EH (cell line): ENCODE measurements at places on chromosomes 5 and 9.
A peak's percentile ranks its signal among the peaks of the same experiment; 100 is the strongest.

DNA sequence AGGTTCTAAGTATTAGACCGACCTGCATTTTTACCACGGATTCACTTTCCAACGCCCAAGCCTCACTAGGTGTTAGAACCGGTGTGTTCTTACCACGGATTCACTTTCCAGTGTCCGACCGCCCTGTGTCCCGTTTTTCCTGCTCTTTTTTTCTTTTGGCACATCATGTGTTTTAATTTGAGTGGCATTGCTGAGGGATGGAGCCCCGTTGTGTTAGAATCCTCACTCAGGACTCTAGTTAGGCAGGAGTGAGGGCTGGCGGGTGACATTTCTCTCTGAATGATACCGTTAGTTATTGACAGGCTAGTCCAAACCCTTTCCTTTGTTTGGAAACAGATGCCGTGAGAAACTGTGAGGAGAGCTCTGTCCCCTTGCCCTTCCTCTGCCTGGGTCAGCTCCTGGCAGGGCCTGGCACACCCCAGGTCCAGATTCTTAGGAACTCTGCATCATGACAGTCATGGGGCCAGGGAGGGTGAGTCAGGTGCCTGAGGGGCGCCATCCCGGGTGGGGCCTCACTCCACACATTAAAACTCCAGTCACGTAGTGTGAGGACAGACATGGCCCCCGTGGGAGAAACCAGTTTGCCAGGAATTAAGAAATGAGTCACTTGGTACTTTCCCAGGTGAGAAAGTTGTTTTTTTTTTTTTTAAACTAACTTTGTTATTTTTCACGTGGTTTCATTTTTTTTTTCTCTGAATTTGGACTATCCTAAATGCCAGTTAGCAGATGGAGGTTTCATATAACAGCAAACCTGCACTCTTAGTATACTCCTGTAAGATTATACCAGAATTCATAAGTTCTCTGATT lies 15.8 kb downstream of the EXOC3 start:
- DNase-seq, result peak; percentile 54

- DNase-seq, result no peak
These were observed 29.9 kb upstream of the DMRTA1 start for GRCh38 chr9:22416692-22417060.

DNA sequence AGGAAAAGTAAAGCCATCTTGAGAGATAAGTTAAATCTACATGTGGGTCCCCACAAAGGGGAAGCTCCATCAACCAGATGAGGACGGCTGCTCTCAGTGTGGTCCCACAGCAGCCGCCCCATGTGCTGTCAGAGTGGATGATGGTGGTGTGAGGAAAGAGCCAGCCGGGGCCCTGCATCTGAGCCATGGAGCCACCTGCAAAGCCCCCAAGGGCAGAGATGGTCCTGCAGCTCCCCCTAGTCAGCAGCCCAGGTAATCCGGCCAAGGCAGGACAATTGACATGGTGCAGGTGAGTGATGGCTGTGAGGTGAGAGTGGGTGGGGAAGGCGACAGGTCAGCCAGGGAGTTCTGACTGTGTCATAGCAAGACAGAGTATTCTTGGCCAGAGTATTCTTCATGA lies 458.8 kb downstream of the ICE1 start:
- no peak for DNase-seq

DNA sequence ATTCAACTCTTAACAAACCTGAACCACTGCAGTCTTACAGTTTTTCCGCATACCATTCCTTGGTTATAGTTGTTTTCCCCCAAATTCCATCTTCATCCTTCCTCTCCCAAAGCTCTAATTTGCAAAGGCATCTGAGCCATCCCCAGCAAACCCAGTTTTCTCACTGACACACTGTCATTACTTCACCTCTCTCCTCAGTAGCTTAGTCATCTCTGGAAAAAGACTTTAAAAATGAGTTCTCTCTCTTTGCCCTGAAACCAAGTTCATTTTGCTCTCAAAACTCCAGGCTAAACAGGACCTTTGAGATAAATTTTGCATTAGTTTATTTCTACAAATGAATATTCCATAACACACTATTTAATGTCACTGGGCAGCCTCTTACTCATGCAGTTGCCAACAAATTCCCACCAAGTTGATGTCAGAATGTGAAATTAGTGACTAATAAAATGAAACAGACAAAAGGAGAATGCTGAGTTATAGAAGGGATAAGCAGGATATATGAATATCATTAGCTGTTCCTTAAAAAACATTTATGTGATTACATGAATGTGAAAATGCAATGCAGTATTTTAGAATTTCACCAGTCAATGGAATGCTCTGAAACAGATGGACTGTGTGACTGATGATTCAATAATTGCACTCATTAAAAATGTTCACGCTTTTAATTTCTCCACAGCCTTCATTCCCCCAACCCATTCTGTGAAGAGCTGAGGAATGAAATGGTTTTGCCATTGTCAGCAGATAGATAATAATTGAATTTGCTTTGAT lies 107.4 kb upstream of the DMAC1 start:
- DNase-seq, result no peak

DNA sequence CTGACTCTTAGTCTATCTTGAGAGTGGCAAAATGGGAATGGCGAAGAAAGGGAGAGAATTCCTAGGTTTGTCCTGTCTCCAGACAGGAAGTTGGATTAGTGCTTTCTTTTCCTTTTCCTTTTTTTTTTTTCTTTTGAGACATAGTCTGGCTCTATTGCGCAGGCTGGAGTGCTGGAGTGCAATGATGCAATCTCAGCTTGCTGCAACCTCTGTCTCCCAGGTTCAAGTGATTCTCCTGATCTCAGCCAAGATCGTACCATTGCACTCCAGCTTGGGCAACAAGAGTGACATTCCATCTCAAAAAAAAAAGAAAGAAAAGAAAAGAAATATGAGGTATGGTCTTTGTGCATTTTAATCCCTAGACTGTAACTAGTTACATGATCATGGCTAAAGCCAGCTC lies 12.6 kb upstream of the KIF27 start:
- DNase-seq, result peak; percentile 41

- no peak for DNase-seq
These were observed 292.1 kb upstream of the ELAVL2 start for GRCh38 chr9:24118190-24118589.

DNA sequence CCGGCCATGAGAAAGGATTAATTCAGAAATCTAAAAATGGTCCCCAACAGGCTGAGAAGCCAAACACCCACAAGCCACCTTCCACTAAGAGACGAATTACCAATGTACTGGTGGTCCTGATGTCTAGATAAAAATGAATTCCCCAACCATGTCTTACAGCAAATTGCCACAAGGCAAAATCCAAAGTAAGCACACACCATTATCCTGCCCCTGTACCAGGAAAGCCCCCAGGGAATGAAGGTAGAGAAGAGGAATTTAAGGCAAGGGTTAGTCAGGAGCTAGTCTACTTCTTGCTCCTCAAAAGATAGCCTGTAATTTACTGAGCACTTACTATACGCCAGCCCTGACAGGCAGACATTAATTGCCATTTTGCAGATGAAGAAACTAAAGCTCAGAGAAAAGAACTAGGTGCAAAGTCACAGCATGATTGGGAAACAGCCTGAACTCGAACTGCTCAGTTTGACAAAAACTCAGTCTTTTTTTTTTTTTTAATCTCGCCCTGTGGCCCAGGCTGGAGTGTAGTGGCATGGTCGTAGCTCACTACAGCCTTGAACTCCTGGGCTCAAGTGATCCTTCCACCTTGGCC lies 64.3 kb downstream of the RAPGEF1 start:
- DNase-seq, result no peak

- DNase-seq, result peak; percentile 98
These were observed 12.6 kb upstream of the TNIP1 start for GRCh38 chr5:151093476-151093889.

DNA sequence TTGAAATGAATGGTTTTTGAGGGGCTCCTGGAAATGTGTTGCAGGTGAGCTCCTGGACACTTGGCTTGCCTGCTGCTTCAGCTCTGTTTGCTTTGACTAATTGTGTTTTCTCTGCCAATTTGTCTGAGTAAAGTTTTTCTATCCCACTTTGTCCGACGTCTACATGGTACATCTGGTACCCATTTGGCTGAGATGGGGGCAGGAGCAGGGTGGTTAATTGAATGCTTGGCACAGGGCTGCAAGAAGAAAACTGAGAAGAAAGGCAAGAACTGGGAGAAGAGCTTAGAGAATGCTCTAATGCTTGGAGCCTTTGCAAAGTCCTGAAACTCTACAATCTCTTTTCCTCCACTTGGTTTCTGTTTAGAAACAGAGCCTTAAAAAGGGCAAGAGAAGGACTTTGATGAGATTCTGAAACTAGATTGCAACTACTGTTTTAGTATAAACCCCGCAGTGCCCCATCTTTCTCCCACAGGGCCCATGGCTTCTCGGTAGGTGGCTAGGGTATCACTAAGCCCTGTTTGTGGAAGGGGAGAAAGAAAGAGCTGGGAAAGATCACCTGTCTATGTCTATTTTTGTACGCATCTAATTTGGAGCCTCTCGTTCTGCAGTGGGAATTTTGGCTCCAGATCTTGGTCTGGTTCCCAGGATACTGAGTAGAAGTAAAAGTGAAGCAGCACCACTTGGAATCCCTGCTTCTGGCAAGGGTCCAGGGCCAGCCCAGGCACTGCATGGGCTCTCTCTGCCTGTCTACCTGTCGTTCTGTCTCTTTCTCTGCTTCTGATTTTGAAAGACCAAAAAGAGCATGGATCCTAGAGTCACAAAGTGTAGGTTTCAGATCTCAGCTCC lies 214.4 kb downstream of the SEMA6A start:
- DNase-seq, result peak; percentile 4

DNA sequence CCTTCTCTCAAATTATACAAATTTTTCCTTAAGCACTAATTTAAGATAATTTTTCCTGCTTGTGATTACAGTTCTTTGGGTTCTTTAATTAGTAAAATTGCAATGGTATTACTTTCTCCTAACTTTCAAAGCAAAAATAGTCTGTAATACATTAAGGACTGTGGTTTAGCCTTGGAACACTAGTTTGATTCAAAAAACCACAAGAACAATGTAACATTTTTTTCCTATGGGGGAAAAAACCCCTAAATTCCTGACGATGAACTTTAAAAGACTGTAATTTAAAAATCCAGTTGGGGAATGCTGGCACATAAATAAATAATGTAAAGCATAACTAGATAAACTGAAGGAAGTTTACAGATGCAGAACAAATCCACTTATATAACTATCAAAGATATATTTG lies 65.3 kb downstream of the CDC14B start:
- DNase-seq, result peak; percentile 69

DNA sequence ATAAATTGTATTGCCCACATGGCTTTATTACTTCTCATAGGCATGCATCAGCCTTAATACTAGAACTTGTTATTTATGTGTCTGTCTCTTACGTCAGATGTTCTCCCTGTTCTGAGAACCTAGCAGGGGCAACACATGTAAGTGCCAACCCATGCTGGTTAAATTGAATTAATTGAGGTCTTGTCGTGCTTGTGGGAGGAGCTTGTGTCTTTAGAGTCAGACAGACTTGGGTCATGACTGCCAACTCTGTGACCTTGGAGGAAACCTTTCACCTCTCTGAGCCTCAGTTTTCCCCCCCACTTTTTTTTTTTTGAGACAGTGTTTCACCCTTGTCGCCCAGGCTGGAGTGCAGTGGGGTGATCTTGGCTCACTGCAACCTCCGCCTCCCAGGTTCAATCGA lies 2.2 kb upstream of the MEGF9 start:
- DNase-seq, result no peak

DNA sequence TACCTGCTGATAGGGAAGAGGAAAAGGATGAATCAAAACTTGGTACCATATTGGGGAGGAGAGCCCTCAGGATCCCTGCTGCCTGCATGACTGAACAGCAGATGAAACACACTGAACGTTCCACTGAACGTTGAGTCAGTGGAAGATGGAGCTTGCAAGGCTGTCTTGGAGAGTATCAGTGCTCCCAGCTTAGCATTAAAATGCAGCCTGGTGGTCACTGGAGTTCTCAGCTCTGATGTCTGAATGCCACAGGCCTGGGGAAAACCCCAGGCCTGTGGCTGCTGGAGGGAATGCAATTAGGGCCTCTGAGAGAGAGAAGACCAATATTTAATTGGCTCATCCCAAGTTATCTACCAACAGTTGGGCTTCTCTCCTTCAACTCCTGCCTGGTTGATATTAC lies 54.5 kb downstream of the PDE4D start:
- no peak for DNase-seq

- no peak for DNase-seq
These were observed 55.5 kb upstream of the ABCA1 start for GRCh38 chr9:104983491-104983890.

- DNase-seq, result peak; percentile 44
These were observed 28.7 kb upstream of the MEGF9 start for GRCh38 chr9:120742951-120743416.

- DNase-seq, result no peak
These were observed 47.3 kb upstream of the CEP78 start for GRCh38 chr9:78188594-78188993.

- no peak for DNase-seq
These were observed 79.8 kb downstream of the HSD17B3 start for GRCh38 chr9:96222132-96222531.

- no peak for DNase-seq
These were observed 141.9 kb downstream of the MAPKAP1 start for GRCh38 chr9:125565126-125565525.

- no peak for DNase-seq
These were observed 5.1 kb downstream of the RCL1 start for GRCh38 chr9:4797854-4798150.

DNA sequence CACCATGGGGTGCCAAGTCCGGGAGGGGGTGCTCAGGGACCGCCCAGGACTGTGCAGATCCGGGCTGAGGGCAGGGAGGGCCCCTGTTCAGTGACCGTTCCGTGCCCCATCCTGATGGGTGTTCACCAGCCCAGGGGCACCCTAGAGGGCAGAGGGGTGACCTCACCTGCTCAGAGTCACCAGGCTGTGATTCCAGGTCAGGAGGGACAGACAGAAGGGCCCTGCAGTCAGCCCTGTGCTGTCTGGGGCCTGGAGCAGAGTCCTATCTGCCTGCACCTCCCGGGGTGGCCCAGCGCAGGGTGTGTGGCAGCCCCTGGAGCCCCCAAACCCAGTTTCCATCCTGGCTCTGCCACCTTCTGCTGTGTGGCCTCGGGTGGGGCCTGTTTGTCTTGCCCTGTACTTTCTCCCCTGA lies 241.9 kb downstream of the PBX3 start:
- no peak for DNase-seq

DNA sequence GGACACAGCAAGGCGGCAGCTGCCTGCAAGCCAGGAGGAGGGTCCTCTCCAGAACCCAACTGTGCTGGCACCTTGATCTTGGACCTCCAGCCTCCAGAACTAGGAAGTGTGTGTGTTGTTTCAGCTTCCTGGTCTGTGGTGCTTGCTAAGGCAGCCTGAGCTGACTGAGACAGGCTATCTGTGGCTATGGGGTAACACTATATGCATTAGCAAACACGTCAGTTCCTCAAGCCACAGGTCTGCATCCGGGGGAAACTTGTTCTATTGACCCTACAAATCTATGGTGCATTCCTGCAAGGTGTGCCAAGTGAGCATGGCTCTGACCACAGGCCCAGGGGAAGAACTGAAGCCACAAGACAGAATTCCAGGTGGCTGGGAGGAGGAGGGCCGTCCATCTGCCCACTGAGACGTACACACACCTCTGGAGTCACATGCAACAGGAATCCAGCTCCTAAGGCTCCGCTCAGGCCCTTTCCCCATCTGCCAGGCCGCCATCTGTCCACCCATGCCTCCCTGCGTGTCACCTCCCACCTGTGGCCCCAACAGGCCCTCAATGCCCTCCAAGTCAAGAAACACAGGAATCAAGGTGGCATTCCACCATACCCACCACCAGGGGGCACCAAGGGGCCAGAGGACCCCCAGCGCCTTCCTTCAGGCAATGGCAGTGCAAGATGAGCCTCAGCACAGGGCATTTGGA lies 174.9 kb downstream of the ROR2 start:
- peak; percentile 57 for DNase-seq

GRCh38 chr9:93669958-93670207 lies 93.5 kb downstream of the PHF2 start:
- DNase-seq, result peak; percentile 14
